Naive thymus-derived CD8-positive, alpha-beta T cell (primary cell): ENCODE measurements at places on chromosomes 7 and 10.
A peak's percentile ranks its signal among the peaks of the same experiment; 100 is the strongest.

- no peak overlapping the region for H3K27ac ChIP-seq
- no peaks in the 10 kb centered on the region for H3K27me3 ChIP-seq
- H3K36me3 ChIP-seq, result peaks cover 2% of the 10 kb centered on the region
- no peak overlapping the region for H3K4me3 ChIP-seq
- DNase-seq, result no peak
These were observed 45.6 kb upstream of the PDE1C start for GRCh38 chr7:32115831-32116230.

- no peaks in the 10 kb centered on the region for H3K4me1 ChIP-seq
- no peak overlapping the region for H3K4me3 ChIP-seq
- no peaks in the 10 kb centered on the region for H3K27me3 ChIP-seq
- no peak for DNase-seq
These were observed 427.2 kb upstream of the KLF6 start for GRCh38 chr10:4212111-4212630.

- peak overlapping the region; percentile 95 for H3K4me3 ChIP-seq
- H3K36me3 ChIP-seq, result no peaks in the 10 kb centered on the region
These were observed 2.0 kb upstream of the GATA3 start for GRCh38 chr10:8052341-8052955.

DNA sequence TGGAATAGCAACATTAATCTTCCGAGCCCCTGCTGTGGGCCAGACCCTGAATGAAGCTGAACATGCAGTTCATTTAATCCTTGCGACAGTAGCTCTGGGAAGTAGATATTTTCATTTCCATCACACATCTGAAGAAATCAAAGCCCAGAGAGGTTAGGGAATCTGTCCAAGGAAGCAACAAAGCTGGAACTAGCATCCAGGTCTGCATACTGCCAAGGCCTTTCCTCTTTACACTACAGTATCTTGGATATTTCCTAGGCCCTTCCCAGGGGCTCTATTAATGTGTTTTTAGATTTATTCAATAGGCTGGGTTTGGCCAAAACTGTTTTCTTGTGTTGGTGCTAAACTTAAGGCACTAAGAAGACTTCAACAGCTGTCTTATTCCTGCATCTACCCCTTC is 48.1 kb downstream of the FAM13C start:
- H3K4me3 ChIP-seq, result no peak overlapping the region
- H3K36me3 ChIP-seq, result no peaks in the 10 kb centered on the region
- no peaks in the 10 kb centered on the region for H3K27me3 ChIP-seq
- no peak for DNase-seq
- H3K4me1 ChIP-seq, result no peaks in the 10 kb centered on the region

DNA sequence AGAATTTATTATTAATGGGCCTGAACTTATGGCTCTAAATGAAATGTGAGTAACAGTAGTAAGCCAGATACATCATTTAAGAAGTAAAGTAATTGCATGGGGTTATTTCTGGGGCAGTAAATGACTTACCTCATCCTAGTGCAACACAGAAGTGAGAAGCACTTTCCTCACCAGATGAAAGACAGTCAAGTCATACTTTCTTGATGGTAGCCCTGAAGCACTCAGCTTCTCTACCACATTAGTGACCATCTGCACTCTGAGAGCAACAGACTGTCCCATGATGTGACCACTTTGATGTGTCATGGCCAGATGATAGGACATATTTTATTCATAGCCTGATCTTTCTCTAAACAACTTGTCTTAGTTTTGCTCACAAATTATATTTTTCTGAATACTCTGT is 369.5 kb upstream of the PHF14 start:
- no peak overlapping the region for H3K27ac ChIP-seq
- H3K36me3 ChIP-seq, result no peaks in the 10 kb centered on the region
- no peak for DNase-seq

- H3K4me1 ChIP-seq, result no peaks in the 10 kb centered on the region
- no peaks in the 10 kb centered on the region for H3K27me3 ChIP-seq
- H3K27ac ChIP-seq, result no peak overlapping the region
- H3K36me3 ChIP-seq, result no peaks in the 10 kb centered on the region
These were observed 85.2 kb downstream of the POLR1F start for GRCh38 chr7:19623676-19624075.

- no peak overlapping the region for H3K4me3 ChIP-seq
- H3K36me3 ChIP-seq, result no peaks in the 10 kb centered on the region
- no peak overlapping the region for H3K27ac ChIP-seq
- H3K27me3 ChIP-seq, result peaks cover 5% of the 10 kb centered on the region
- no peak for DNase-seq
- no peaks in the 10 kb centered on the region for H3K4me1 ChIP-seq
These were observed 80.4 kb upstream of the GRB10 start for GRCh38 chr7:50863053-50863452.
